ENCODE measurements at places on chromosomes 2 and 18.

DNA sequence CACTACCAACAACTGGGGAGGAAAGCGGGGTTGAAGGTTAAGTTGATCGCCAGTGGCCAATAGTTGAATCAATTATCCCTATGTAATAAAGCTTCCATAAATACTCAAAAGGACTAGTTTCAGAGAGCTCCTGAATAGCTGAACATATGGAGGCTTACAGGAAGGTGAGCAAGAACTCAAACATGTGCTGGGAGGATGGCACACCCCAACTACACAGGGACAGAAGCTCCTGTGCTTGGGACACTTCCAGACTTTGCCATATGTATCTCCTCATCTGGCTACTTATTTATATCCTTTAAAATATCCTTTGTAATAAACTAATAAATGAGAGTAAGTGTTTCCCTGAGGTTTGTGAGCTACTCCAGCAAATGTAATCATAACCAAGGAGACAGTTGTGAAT is 115.7 kb downstream of the HNMT start:
- DNase-seq = no peak

DNA sequence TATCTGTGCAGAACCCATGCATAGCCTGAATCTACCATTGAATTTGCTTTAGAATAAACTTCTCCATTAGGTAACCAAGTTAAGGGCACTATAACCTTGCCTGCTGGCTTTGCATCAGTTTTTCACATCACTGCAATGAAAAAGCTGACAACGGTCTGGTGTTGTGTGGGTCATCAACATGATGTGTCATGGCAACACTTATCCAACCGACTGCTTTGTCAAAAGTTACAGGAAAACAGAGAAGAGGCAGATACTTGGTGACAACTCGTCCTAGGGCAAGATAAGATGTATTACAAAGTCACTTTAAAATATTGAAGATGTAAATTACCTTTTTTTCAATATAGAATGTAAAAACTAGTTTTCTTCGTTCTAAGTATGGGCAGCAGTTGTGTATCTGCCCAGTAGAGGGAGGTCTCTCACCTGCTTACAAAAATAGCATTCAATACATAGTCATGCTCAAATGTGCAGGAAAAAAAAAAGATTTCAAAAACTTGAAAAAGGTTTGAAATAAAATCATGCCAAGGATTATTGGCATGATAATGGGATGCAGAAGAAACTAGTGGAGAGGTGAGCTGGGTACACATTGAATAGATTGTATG is 96.3 kb downstream of the EVA1A start:
- DNase-seq = peak; percentile 40

- DNase-seq = no peak
Observed at GRCh38 chr18:25510096-25510495, 158.1 kb upstream of the ZNF521 start.

DNA sequence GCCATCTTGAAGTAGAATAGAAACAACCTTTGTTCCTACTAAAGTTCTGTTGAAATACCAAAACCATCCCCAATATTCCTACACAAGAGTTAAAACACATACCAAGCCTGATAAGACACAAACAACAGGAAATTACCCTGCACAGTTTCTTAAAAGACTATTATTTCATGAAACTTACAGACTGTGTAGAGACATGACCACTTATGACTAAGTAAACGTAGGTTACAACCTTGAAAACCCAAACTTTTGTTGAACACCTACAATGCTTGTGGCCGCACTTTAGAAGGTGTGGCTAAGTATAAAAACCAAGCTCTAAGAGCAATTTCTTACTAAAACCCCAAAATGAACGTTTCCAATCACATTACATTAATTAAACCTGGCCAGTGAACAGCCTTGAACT is 2.0 kb downstream of the SMAD2 start:
- DNase-seq = no peak

- no peak for DNase-seq
Observed at GRCh38 chr18:40412410-40412809, 1542.6 kb upstream of the PIK3C3 start.

- DNase-seq = peak; percentile 11
Observed at GRCh38 chr18:44681076-44681970, 635 bp downstream of the SETBP1 start.

GRCh38 chr2:124323321-124323720 is 298.2 kb downstream of the CNTNAP5 start:
- peak; percentile 14 for DNase-seq

GRCh38 chr2:126719191-126719832 is 63.4 kb downstream of the GYPC start:
- no peak for DNase-seq

DNA sequence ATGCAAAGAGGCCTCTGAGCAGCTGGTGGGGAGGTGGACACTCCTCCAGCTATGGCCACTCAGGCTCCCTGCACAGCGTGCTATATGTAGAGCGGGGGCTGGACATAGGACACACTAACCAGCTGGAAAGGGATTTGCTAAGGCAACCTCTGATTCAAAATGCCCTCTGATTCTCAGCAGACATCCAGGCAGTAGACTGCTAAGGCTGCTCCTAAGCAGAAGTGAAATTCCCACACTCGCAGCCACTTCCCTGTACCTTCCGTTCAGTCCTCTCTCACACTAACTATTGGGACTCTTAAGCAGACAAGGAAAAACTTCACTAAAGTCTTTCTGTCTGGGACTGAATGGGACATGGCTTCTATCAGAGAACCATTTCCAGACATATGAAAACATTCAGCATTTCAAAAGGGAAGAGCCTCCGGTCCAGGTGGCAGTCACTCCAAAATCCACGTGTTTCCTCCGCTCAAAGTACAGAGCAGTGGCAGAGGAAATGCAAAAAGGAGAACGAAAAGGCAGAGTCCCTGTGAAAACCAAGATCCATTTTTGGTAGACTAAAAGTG is 265.8 kb downstream of the TTC32 start:
- no peak for DNase-seq

DNA sequence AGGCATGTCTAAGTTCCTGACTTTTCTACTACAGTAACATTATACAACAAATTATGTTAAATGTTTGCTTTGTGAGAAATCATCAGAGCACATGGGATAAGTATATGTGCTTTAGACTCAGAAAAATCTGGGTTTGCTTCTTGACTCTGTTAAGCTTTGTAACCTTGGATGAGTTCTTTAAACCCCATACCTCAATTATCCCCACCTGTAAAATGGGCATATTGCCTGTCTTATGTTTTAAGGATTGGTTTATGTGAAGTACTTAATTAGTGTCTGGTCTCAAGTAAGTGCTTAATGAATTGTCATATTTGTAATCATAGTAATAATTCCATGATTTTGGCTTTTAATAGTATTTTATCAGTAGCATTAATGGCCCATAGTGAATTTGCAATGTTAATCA is 135.8 kb downstream of the TAF4B start:
- DNase-seq = no peak

DNA sequence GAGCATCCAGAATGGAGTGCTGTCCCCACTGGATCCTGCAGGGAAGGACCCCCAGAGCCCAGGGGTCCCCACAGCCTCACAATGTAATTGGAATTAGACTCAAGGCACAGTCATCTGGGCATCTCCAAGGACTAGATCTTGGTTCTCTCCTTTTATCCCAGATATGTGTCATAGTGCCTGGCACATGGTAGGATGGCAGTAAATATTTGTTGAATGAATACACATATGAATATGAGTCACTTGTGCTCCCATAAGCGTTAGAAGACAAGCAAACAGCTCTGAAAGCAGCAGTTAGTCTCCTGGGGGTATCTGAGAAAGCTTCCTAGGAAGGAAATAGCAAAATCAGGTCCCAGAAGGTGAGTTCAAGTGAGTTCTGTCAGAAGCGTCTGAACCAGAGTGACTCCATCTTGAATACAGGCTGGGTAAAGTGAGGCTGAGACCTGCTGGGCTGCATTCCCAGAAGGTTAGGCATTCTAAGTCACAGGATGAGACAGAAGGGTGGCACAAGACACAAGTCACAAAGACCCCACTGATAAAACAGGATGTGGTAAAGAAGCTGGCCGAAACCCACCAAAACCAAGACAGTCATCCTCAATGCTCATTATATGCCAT is 234.1 kb upstream of the ID2 start:
- peak; percentile 77 for DNase-seq

DNA sequence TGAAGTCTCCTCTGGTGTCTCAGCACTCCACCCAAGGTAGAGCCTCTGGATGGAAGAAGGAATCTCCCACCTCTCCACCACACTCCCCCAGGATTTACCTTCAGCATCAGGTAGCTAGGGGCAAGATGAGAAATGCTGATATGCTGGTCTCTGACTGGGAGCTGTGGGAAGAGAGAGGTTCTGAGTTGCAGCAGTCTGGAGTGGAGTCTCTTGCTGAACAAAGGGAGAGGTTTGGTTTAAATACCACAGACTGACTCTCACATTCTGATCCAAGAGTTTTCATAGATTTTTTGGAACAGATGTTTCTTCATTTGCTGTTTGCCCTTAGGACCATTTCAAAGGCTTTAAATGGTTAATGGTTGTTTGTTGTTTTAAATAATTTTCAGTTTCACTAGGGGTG is 1.1 kb upstream of the CFLAR start:
- DNase-seq = no peak

- DNase-seq = peak; percentile 31
Observed at GRCh38 chr18:35387152-35387571, 10.0 kb upstream of the ZNF396 start.

- no peak for DNase-seq
Observed at GRCh38 chr2:54725343-54726099, 2.1 kb downstream of the EML6 start.

- DNase-seq = no peak
Observed at GRCh38 chr2:224689539-224689938, 26.6 kb downstream of the CCDC195 start.

DNA sequence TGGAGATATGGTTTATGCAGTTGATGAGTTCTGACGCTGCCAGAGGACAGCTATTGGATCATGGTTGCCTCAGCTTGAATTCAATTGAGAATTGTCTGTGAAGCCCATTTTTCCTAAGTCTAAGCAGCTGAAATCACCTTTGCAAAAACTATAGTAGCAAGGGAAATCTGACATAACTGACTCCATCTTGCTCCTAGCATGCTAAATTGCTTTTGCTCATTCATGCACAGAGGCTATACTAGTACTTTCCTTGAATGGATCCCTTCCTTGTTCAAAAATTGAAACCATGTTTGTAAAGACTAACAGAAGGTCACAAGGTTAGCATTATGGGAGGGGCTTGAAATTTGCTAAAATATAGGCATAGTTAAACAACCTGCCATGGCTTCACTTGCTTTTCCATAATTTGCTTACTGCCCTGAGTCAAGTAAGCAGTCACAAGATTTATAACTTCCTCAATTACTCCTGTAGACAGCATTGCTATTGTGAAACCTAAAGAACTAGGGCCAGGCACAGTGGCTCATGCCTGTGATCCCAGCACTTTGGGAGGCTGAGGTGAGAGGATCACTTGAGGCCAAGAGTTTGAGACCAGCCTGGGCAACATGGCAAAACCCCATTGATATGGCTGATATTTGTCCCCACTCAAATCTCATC is 41.2 kb downstream of the CHRNA1 start:
- no peak for DNase-seq

- peak; percentile 84 for DNase-seq
Observed at GRCh38 chr18:12308386-12309100, 502 bp downstream of the TUBB6 start.

- no peak for DNase-seq
Observed at GRCh38 chr2:172249334-172249733, 146.6 kb upstream of the DLX2 start.

DNA sequence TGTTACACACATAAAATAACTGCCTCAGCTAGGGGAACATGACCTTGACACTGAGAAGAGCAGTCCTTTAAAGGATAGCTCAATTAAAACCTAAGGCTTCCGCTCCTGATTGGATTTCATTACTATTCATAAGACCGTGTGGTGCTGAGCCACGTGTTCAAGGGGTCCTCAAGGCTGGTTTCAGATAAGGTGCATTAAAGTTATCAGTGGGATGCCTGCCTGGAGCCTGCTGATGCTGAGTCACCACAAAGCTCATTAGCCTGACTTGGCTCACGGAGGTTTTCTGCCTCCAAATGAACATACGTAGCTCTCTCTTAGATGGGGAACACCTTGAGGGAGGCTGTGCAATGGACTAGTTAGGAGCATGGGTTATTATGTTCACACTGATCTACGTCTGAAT is 518.9 kb downstream of the TDRD15 start:
- no peak for DNase-seq

- DNase-seq = no peak
Observed at GRCh38 chr2:70816726-70817125, 3.7 kb downstream of the CLEC4F start.

DNA sequence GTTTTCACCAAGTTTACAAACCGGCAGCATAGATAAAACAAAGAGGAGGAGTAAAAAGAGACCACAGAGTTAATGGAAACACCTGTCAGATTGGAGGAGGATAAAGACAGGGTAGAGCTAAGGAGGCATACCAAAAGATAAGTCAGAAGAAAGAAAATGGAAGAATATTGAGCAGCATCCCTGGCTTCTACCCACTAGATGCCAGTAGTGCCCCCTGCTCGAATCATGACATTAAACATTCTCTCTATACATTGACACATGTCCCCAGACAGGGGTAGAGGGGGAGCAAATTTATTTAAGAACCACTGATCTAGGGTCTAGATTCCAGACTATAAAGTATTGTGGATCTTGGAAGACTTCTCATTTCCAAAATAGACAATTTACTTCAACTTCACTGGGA is 159.8 kb upstream of the ETAA1 start:
- DNase-seq = no peak

DNA sequence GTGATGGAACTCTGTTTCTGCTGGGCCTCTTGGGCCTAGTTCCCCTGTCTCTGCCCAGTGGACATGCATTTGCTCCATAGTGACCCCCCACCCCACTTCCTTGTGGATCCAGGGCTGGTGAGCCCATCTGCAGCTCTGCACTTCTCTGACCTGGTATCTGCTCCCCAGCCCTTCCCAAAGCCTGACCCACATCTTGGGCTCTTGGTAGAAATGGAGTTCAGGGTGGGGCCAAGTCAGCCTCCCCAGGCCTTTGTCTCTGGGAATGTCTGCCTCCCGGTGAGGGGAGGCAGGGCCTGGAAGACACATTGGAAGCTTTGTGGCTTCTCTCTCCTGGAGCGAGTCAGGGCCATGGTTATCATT is 6.3 kb upstream of the TRAF3IP1 start:
- no peak for DNase-seq

GRCh38 chr18:3625742-3626091 is 175.7 kb downstream of the TGIF1 start:
- no peak for DNase-seq
